Activated naive CD8-positive, alpha-beta T cell treated with anti-CD3 and anti-CD28 coated beads, Interleukin-2, amount 50 U/mL, for 24 hours (primary cell): ENCODE measurements at places on chromosomes 6 and 20.

- no peak for DNase-seq
Observed at GRCh38 chr6:126026001-126026400, 39.7 kb downstream of the TRMT11 start.

DNA sequence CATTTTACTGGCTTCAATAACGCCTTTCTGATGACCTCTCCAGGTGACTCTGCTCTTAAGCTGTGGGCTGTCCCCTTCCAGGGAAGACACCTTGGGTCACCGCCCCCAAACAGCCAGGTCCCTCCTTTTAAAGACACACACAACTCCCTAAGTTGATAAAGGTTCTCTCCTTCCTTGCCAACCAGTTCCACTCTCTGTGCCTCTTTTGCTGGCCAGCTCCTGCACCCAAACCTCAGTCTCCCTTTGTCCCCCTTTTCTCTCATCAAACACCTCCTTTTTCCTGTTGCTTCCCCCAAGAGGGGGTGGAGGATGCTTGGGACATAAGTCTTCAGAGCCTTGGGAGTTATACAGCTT, 1.0 kb downstream of the NCOA6 start:
- DNase-seq: peak; percentile 78

- DNase-seq: no peak
Observed at GRCh38 chr20:35087791-35088190, 4.8 kb downstream of the TRPC4AP start.

GRCh38 chr20:32241807-32242206, 34.1 kb downstream of the POFUT1 start:
- no peak for DNase-seq

- no peak for DNase-seq
Observed at GRCh38 chr20:62611819-62612218, 30.5 kb upstream of the SLCO4A1 start.

- DNase-seq: no peak
Observed at GRCh38 chr20:58908221-58908620, 55.7 kb downstream of the GNAS start.

DNA sequence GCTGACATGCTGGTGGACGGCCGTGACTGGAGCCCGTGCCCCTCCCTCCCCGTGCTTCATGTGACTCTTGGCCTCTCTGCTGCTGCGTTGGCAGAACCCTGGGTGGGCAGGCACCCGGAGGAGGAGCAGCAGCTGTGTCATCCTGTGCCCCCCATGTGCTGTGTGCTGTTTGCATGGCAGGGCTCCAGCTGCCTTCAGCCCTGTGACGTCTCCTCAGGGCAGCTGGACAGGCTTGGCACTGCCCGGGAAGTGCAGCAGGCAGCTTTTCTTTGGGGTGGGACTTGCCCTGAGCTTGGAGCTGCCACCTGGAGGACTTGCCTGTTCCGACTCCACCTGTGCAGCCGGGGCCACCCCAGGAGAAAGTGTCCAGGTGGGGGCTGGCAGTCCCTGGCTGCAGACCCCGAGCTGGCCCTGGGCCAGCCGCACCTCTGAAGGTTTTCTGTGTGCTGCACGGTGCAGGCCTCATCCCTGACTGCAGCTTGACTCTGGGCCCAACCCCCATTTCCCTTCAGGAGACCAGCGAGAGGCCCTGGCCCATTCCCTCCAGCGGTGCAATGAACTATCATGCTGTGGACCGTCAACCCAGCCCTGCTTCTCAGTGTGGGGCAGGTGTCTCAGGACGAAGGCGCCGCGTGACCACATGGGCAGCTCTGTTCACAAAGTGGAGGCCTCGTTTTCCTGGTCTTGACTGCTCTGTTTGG, 8.1 kb downstream of the NPBWR2 start:
- DNase-seq: no peak

DNA sequence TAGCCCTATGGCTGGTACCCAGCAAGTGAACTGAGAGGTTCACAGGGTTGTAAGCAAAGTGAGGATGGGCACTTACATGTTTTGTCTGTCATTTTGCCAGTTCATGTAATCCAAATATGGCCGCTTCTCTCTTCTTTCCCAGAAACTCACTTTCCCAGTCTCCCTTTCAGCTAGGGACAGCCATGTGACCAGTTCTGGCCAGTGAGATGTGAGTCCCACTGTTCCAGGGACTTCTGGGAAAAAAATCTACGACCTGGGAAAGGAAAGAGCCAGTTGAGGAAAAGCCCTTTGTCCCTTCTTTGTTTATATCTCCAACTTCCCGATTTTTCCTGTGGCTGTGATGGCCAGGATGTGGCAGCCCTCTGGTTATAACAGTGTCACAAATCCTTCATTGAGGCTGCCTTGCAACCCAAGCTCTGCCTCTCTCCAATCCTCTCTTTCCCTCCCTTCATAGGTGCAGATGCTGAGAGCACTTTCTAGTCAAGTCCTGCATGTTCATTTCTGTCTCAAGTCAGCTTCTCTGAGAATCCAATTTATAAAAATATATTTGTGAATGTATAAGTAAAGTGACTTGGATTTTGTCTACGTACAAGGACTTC, 148.6 kb upstream of the ZFP64 start:
- DNase-seq: no peak

- no peak for DNase-seq
Observed at GRCh38 chr20:31705598-31706597, 16.8 kb downstream of the BCL2L1 start.
